ENCODE measurements at places on chromosomes 2 and 18.

DNA sequence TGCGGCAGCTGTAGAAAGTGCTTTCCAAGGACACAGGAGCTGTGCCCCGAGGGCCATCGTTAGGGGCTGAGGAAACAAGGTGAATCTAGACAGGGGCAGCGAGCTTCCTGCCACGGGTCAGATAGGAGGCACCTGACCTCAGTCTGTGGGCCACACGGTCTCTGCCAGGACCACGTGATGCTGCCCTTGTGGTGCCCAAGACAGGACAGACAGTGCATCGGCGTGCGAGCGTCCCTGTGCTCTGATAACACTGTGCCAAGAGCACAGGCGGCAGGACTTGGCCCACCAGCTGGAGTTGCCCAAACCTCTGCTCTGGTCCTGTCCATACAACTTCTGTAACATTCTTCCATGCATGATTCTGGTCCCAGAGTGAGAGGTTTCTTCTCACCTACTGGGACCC is 225.4 kb downstream of the TWIST2 start:
- DNase-seq, result no peak

DNA sequence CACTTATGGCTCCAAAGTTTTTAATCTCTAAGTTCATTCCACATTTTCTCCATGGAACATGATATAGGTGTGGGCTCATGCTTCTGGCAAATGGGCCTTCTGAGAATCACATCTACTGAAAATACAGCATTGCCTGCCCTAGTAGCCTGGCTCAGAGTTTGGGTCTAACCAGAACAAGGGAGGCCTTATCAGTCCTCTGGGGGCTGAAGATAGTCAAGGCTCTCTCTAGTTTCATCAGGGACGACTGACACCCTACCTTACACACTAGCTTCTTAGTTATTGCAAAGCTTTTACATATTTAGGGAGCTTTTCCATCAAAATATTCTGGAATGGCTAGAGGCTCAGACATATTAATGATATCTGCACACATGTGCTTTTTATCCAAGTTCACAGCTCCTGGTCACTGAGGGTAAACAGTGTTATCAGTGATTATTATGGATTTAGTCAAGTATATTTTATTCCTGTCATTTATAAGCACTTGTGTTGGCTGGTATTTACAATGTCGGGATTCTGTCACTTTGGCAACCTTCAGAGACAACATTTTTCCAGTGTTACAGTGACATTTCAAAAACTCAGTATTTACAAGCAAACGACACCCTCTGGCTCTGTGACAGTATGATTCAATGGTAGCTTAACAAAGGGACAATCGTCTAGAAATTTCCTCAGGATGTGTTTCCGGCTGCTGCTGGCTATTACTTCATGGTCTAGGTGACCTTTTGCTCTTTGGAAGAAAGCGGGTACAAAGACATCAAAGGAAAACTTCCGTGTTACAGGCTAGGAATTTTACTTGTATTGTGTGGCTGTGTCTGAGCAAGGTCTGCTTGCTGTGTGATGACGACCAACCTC is 200.6 kb downstream of the TCF4 start:
- DNase-seq, result no peak

GRCh38 chr2:156845806-156846558 is 409.8 kb downstream of the GPD2 start:
- DNase-seq, result no peak

- DNase-seq, result no peak
Observed at GRCh38 chr2:96305979-96306308, 598 bp upstream of the SNRNP200 start.

DNA sequence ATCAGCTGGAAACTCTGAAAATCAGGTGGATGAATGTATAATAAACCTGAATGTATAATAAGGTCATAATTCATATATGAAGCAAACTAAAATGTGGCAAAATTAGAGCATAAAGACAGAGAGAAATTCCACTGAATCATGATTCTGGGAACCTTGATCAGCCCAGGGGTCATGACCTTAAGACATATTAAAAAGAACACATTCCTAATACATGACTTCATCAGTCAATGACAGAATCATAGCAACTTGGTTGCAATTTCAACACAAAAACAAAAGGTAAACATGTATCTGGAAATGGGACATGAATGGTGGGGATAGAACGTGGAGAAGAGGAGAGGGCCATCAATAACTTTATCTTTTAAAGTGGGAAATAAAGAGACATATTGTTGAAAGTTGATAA is 17.6 kb downstream of the AFF3 start:
- DNase-seq, result no peak

- DNase-seq, result no peak
Observed at GRCh38 chr2:99509387-99509786, 19.6 kb upstream of the REV1 start.
